ENCODE measurements at places on chromosomes 16 and 17.

- DNase-seq, result no peak
These were observed 36.2 kb upstream of the ABCC3 start for GRCh38 chr17:50598487-50598886.

GRCh38 chr17:78112518-78113471, 15.8 kb downstream of the TMC6 start:
- DNase-seq, result peak; percentile 58

DNA sequence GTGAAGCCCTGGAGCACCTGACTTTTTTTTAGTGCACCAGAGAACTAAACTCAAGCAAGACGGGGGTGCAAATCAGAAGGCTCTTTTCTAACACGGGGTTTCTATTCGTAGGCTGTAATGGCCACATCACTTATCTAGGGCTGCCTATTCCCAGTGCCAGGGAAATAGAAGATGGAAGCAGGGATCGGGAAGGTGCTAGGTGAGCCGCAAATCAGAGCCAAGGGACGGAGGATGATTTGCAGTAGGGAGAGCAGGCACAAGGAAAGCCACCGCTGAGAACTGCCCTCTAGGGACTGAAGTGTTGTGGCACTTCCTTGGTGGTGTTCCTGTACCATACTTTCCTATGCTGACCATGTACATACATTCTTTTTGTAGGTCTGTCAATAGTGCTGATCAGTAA, 7.8 kb upstream of the SLC46A1 start:
- no peak for DNase-seq

- DNase-seq, result no peak
These were observed 394 bp upstream of the PRM3 start for GRCh38 chr16:11273721-11274324.

- DNase-seq, result no peak
These were observed 460 bp downstream of the ELOB start for GRCh38 chr16:2776500-2777139.

DNA sequence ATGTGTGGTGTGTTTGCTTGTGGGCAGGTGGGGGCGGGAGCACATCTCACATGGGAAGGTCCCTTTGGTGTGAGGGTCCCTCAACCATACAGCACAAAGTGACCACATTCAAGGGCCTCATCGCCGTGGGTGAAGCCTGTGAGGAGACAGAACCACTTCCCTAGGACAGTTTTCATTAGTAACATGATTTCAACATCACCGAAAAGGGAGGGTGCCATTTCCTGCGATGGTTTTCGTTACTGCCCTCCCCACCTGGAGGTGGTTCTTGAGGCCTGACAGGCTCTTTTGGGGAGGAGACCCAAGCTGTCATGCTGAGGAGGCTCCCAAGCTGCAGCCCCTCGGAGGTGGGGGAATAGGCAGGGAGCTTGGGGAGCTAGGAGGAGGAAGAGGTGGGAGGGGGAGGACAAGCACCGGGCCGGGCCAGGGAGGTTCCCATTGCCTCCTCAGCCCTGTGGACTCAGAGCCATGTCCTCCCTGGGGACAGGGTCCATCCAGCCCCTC, 9.5 kb downstream of the CD300LB start:
- no peak for DNase-seq

GRCh38 chr16:89290887-89291286, 73.4 kb downstream of the ZNF778 start:
- no peak for DNase-seq

- DNase-seq, result no peak
These were observed 50.6 kb downstream of the PLD6 start for GRCh38 chr17:17155568-17155967.

GRCh38 chr16:85828166-85828565, 28.7 kb downstream of the COX4I1 start:
- DNase-seq, result no peak

DNA sequence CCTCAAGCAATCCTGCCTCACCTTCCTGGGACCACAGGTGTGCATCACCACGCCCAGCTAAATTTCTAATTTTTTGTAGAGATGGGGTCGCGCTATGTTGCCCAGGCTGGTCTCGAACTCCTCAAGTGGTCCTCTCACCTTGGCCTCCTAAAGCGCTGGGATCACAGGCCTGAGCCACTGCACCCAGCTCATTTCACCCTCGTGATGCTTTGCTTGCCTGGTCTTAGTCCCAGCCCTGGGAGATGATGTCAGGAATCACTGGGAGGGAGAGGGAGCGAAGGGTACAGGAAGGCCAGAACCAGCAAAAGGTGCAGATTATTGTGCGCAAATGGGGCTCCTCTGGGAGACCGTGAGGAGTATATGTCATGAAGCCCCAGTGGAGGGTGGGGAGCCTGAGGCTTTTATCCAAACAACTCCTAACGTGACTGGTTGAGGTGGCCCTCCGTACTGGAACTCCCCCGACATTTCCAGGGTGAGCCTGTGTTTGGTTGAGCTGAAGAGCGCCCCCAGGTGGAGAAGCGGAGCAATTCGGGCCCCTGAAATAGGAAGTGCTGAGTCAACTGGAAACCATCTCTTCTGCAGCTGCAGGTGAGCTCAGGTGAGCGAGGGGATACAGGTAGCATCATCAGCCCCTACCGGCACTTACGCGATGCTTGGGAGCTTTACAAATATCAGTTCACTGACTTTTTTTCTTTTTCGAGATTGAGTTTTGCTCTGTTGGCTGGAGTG, 41.2 kb upstream of the HAPSTR1 start:
- no peak for DNase-seq

- DNase-seq, result no peak
These were observed 364.1 kb upstream of the ASIC2 start for GRCh38 chr17:33657181-33657580.

DNA sequence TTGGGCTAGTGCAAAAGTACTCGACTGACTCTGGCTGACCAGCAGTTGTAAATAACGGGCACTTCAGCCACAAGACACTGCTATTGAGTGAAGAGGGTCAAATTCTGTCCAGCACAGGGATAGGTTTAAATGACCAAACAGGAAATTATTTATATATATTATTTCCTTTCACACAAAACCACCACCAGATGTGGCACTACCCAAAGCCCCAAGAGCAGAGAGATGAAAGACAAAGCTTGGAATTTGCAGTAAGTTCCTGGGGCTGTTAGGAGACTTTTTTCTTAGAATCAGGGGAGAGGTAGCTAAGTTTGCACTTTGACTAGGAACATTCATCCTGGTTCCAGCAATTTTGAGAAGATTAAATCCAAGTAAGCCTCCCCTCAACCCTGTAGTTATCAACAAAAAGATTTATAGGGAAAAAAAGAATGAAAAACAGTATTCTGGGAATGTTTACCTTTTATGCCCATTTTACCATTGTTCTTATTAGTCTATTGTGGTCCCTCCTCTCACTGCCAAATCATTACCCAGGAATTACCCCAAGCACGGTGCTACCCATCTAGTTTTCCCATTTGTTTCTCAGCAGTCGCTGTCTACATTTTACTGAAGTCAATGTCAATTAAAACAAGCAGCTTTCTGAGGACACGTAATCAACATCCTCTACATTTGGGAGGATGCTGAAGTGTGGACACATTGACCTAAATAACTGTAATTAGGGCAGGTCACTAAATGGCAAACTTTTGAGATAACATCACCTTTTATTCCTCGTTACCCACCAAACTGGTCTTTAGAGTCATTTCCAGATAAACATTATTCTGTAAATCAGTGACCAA, 43.5 kb downstream of the GRB7 start:
- DNase-seq, result no peak

DNA sequence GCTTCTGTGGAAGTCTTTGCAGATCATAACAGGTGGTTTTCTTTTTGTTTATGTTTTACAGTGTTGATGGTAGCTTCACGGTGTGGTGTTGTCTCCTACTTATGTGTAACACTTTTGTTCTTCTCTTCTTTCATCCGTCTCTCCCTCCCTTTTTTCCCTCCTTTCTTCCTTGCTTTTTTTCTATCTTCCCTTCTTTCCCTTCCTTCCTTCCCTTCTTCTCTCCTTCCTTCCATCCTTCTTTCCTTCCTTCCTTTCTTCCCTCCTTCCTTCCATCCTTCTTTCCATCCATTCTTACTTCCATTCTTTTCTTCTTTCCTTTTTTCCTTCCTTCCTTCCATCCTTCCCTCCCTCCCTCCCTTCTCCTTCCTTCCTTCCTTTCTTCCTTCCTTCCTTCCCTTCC, 31.4 kb downstream of the IRX5 start:
- no peak for DNase-seq

GRCh38 chr17:74386386-74386785, 19.1 kb downstream of the GPR142 start:
- DNase-seq, result no peak

DNA sequence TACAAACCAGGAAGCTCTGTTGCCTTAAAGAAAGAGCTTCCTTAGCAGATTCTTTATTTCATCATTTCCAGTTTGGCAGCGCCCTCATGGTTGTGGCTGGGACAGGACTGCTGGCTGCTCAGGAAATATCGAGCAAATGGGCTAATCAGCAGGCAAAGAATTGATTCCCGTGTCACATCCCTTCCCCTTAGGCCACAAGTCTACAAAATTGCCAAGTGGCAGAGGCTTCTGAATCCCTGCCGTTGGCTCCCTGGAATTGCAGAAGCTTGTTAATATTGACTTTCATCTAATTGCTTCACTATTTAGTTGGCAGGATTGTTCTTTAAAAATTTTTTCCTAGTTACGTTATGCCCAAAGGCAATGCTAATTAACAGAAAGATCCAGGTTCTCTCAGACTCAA, 456.3 kb upstream of the ERCC4 start:
- DNase-seq, result no peak

GRCh38 chr17:51598824-51599223, 338.5 kb downstream of the UTP18 start:
- no peak for DNase-seq
